Central memory CD4-positive, alpha-beta T cell (primary cell): ENCODE measurements at places on chromosomes 1 and 21.

GRCh38 chr1:16954579-16954978, 25.8 kb downstream of the MFAP2 start:
- DNase-seq: no peak

- DNase-seq: no peak
Observed at GRCh38 chr1:56390232-56390867, 189.0 kb downstream of the PLPP3 start.

- DNase-seq: no peak
Observed at GRCh38 chr1:195097316-195097715, 1510.9 kb downstream of the KCNT2 start.

DNA sequence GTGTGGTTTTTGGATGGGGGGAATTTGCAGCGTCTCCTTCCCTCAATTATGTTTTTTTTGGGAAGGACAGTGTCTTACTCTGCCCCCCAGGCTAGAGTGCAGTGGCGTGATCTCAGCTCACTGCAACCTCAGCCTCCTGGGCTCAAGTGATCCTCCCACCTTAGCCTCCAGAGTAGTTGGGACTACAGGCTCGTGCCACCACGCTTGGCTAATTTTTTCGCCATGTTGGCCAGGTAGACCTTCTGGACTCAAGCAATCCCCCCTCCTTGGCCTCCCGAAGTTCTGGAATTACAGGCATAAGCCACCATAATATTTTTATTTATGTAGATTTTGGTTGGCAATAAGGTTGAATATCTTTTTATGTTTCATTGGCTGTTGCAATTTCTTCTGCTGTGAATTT, 9.5 kb upstream of the PARP1 start:
- no peak for DNase-seq

DNA sequence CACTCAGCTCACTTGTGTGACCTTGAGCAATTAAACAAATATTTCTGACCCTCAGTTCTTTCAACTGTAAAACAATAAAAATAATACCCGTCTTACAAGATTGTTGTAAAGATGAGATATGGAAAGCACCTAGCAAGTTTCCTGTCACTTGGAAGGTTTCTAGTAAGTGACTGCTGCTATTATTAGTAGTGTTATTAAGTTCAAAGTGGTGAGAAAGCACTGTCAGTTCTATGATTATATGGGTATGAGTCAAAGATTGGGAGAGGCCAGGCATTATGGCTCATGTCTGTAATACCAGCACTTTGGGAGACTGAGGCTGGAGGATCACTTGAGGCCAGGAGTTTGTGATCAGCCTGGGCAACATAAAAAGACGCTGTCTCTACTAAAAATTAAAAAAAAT, 145.4 kb downstream of the C1orf21 start:
- no peak for DNase-seq

DNA sequence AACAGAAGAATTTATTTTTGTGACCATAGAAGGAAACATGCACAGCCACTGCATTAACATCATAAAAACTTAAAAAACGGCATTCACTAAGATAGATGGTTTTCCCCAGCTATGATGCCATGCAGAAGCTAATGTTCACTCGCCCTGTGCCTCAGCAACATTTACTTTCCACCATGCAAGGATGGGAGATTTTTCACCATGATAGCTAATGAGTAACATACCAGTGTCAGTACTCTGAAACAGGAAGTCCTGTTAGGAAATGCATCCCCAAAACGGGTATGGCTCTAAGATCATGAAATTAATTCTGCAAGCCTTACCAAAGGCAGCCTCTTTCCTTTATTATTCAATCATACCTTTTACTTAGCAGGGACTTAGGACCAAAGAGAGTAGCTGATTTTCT, 17.5 kb upstream of the VAMP3 start:
- DNase-seq: no peak

- no peak for DNase-seq
Observed at GRCh38 chr1:60063561-60063960, 10.0 kb downstream of the C1orf87 start.

DNA sequence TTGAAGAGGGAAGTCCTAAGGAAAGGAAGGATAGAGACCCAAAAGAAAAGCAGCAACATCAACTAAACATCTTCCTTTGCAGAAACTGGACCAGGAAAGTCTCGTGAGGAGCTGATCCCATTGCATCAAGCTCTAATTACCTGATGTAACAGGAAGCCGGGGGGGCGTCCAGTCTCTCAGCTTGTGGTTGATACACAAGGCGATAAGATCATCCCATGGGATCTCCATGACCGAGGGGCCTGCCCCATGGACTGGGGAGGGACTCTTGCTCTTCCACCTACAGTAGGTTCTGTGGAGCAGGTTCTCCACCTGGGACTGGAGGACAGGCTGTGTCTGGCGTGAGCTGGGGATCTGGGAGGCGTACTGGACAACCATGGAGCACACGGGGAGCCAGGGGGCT, 14.8 kb upstream of the LSS start:
- DNase-seq: no peak

GRCh38 chr1:25810341-25811299, 9.1 kb upstream of the MTFR1L start:
- peak; percentile 70 for DNase-seq

DNA sequence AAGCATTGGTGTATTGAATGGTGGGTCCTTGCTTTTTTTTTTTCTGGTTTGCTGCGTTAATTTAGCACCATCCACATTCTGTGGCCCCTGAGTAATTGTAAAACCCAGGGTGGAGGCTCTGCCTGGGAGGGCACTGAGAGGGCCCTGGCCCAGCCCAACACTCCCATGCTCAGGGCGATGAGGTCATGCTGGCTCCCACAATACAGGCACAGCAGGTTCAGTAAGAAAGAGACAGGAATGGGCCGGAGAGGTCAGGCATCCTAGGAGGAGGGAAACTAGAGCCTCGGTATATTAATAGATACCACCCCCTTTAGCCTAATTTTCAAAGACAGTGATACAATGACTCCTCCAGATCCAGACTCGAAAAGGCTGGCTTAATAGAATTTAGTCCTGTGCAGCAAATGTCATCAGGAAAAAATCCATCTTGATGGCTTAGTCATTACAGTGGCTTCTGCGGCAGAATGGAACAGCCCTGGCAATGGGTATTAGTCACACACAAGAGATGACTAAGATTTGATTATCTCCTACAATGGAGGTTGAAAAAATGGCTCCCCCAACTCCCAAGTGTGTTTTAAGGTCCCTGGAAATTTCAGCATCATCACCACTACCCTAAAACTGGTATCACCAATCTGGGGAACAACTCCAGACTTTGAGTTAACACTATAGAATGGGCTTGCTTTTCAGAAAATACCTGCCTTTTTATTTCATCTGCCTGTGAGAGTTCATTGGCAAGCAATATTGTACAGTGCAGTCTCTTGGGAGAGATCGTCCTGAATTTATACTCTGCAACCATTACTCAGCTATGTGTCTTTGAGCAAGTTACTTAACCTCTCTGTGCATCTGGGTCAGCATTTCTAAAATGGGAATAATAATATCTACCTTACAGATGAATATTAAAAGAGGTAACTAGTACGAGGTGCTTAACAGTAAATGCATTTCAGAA, 43.9 kb upstream of the LYST start:
- no peak for DNase-seq

DNA sequence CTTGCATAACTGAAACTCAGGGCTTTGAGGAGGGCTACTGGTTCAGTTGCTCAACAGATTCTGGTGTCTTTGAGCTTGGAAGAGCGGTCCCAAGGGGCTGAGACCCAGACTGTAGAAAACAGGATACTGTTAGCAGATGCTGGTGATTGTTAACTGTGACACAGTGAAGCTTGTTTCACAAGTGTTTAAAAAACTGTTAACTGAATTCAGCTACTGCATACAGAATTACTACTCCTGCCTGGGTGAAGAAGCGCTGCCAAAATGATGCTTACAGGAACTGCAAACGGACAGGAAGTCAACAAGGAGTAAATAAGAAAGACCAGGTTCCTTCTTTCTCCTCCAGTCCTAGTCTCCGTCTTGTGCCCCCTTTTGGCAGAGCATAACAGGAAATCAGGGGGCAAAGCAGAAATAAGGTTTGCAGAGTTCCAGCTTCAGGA, 195.3 kb upstream of the USP25 start:
- DNase-seq: no peak

- DNase-seq: no peak
Observed at GRCh38 chr1:100051893-100052292, 80.8 kb downstream of the SASS6 start.

DNA sequence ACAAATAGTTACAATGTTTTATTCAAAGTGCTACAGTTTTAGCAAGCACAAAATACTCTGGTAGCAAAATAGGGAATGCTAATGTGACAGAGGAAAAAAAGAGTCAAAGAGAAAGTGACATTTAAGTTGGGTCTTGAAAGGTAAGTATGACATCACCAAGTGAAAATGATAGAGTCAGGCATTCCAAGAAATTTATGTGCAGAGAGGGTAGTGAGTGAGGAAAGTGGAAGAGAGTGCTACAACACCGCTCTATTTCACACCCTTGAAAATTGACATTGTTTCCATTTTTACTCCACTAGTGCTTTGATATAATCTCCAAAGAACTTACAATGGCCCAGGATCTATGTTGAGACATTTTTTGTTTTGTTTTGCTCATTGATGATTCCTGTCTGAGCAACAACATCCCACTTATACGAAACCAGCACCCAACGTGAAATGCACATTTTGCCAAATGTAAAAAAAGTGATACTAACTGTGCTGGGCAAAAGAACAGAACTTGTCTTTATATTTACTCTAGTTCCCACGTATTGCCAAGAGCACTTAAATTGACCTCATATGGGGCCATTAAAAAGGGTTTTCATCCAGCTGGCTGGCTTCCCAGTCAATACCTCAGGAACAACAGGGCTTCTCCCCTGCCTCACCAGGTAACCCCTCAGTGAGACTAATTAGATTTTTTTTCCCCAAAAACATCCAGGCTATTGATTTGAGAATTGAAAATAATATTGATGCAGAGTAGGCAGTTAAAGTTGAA, 206.3 kb upstream of the NR5A2 start:
- DNase-seq: no peak
